ENCODE measurements at places on chromosomes 12 and 14. TPM values are rescaled to one million over a fixed set of nuclear protein-coding genes. Genes with fewer than 3 reads are reported as not detected.

The OTX2 gene
- polyA plus RNA-seq = not detected

The RNF212B gene
- polyA plus RNA-seq = not detected

The CELA1 gene
- 3.7 TPM for polyA plus RNA-seq

The SERPINA10 gene
- not detected for polyA plus RNA-seq

The GLT1D1 gene
- polyA plus RNA-seq = not detected

The POLR3B gene
- 2.2 TPM for polyA plus RNA-seq

The SRRM4 gene
- not detected for polyA plus RNA-seq

The PRB2 gene
- polyA plus RNA-seq = not detected

The LMNTD1 gene
- not detected for polyA plus RNA-seq

The NEUROD4 gene
- not detected for polyA plus RNA-seq
